Stimulated activated CD4-positive, alpha-beta T cell treated with anti-CD3 and anti-CD28 coated beads, Interleukin-1b, Interleukin-23, amount 100 ng/mL, for 48 hours (primary cell): ENCODE measurements at places on chromosomes 1 and 21.

DNA sequence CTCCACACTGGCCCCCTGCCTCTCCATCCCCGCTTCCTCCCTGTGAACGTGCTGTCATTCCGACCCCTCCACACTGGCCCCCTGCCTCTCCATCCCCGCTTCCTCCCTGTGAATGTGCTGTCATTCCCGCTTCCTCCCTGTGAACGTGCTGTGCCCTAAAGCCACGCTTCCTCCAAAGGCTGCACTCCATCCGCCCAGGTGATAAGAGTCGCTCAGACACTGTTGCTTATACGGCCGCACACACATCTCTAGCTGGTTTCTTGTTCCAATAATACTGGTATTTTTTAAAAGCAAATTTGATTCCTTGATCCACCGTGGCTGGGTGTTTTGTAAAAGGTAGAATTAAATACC is 39.3 kb upstream of the TSPEAR start:
- no peak for DNase-seq

DNA sequence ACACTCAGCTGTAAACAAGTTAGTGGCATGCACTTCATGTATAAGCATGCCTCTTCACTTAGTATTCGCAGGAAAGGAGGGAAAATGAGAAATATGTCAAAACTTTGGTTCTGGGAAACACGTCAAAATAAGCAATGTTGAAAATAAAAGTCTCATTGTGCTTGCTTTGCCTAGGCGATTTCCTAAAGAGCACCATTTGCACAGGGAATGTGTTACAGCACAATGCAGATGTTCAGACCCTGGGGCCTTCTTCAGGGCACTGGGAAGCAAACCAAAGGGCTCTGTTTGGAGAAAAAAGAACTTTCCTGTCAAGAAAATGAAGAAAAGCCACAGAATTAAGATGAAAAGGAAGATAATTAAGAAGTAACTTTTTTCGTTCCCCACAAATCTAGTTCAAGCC is 98.6 kb upstream of the PLD5 start:
- no peak for DNase-seq

DNA sequence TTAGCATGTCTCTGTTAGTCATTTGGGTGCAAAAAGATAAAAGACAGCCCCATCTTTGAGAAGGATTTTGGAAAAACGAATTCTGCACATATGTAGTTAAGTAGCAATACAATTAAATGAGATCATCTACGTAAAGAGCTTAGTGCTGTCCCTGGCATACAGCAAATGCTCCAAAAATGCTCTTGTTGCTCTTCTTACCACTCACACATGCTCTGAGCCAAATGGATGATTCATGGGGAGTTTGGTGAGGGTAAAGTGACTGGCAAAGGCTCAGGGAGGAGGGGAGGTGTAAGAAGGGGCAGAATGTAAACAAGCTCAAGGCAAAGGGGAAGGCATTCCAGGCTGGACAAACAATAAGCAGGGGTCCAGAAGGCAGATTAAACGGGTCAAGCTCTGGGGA is 191.9 kb downstream of the AK5 start:
- DNase-seq, result no peak

- no peak for DNase-seq
Measured at GRCh38 chr1:23291706-23292105, 52.4 kb downstream of the HNRNPR start.

- DNase-seq, result no peak
Measured at GRCh38 chr1:92820024-92820423, 11.8 kb upstream of the RPL5 start.

DNA sequence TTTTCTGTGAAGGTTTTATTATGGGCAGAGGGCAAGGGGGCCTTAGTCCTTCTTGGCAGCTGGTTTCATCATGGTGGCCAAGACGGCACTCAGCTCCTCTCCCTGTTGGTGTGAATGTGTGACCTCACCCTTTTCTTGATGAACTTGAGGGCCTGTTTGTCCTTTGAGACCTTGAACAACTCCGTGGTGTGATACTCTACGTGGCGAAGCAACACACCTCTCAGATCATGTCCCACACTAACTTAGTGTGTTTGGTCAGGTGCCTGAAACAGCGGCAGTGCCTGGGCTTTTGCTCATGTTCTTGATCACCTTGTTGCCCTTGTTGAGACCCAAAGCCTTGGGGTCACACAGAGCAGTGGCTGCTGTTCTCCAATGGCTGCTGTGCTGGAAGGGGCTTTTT is 13.4 kb downstream of the L1TD1 start:
- DNase-seq, result no peak

DNA sequence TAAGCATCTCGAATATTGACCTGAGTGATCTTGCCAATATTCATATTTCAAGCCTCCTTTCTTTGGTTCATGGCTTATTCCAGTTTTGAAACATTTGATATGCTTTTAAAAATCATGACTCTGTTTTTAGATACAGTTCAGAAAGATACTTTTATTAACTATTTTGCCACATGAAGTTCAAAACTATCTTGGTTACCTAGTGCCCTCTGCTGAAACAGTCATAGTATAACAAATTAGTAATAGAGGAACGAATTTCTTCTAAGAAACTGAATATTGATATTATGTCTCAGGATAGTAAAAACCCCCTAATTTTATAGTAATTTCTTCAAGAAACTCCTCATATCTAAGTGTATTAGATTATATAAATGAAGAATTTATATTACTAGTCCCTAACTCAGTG is 52.6 kb upstream of the RC3H1 start:
- DNase-seq, result no peak

DNA sequence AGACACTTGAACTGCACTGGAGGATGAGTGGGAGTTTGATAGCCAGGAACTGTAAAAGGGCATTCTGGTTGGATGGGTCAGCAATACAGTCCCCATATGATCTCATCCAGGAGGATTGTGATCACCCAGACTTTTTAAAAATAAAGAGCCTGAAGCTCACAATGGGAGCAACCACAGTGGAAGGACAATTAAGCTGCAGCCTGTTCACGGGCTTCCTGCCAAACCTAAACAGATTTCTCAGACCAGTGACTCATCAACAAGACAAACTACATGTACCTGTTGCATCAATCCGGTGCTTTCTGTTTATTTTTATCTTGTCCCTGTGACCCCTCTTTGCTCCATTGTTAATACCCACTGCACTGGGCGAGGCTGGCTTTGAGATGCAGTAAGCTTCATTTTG is 52.3 kb downstream of the PAPPA2 start:
- DNase-seq, result no peak

DNA sequence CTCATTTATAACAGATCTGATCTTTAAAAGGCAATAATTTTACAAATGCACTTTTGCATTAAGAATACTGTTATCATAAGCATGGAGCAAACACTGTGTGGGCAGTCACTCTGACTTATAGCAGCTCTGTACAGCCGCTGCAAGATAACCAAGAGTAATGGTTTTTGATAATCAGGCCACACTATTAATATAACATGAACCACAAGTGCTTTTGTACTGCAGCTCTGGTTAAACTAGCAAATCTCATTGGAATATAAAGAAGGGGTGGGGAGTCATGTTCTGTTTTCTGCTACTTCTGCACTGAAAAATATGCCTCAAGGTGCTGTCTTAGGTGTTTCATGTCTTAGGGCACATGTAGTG is 357.4 kb downstream of the LMO4 start:
- no peak for DNase-seq

- no peak for DNase-seq
Measured at GRCh38 chr1:228905701-228906101, 170.4 kb downstream of the RHOU start.

GRCh38 chr1:197284966-197285365 is 16.9 kb downstream of the CRB1 start:
- no peak for DNase-seq

DNA sequence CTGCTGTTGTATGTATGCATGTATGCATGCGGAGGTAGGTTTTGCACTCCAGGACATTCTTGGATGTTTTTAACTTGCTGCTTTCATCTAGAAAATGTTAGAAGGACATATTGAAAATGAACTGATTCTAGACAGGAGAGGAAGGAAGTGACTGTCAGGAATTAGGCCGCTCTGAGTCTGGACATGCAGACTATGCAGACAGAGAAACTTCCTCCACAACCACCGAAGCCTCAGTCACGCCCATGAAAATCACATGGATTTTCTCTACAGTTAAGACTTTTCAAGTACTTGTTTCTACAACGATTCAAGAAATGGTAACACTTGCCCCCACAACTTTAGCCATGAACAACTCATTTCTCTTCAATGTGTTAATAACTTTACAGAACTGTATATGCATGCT is 211.1 kb downstream of the SMYD3 start:
- no peak for DNase-seq

GRCh38 chr1:206002871-206003801 is at the start of gene RAB7B:
RAB7B (minus strand) TSS chr1:206003395; CDS start chr1:205994135, 9,260 bp downstream.
- no peak for DNase-seq

DNA sequence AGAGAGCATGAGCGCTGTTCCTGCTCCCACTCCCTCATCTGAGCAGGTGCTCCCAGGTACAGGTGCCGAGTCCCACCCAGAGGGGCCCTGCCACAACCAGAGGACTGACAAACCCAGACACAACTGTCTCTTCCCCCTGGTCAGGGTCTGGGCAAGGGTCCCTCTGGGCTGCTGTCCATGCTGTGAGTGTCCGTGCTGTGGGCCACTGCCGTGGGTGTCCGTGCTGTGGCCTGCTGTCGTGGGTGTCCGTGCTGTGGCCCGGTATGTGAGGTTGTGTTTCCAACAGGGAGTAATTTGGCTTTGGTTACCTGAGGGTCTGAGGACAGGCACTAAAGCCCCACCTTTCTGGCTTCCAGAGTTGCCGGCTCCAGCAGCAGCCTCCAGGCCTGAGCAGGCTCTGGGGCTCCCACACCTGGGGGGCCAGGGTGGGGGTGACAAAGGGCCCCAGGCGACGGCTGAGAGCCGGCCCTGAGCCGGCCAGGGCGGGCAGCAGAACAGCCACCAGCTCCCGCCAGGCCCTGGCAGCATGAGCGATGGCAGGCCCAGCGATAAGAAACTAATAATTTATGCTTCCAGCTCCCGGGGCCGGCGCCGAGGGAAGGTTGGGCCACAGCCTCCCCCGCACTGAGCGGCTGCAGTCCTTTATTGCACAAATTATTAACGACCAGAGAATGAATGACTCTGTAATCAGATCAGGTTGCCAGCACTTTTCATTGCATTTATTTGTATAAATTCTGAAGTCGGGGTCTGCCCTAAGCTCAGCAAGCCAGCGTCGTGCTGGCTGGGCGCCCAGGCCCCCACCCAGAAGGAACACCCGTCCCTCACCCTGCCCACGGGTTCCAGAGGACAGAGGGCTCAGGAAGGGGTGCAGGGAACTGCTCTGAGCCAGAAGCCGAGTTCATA is 7.3 kb upstream of the SAMD11 start:
- DNase-seq, result no peak

- no peak for DNase-seq
Measured at GRCh38 chr1:41371630-41372599, 10.7 kb downstream of the FOXO6 start.

- peak; percentile 33 for DNase-seq
Measured at GRCh38 chr1:54409156-54410142, 3.3 kb upstream of the SSBP3 start.

DNA sequence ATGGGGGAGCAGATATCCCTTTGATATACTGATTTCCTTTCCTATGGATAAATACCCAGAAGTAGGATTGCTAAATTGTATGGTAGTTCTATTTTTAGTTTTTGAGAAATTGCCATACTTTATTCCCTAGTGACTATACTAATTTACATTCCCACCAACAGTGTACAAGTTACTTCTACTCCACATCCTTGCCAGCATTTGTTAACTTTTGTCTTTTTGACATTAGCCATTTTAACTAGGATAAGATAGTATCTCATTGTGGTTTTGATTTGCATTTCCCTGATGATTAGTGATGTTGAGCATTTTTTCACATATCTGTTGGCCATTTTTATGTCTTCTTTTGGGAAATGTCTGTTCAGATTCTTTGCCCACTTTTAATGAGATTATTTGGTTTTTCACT is 620.6 kb upstream of the CAMK1G start:
- no peak for DNase-seq

- DNase-seq, result no peak
Measured at GRCh38 chr21:44616591-44616926, 4.7 kb downstream of the KRTAP10-8 start.

- no peak for DNase-seq
Measured at GRCh38 chr1:161070761-161071160, 1.1 kb upstream of the ARHGAP30 start.

DNA sequence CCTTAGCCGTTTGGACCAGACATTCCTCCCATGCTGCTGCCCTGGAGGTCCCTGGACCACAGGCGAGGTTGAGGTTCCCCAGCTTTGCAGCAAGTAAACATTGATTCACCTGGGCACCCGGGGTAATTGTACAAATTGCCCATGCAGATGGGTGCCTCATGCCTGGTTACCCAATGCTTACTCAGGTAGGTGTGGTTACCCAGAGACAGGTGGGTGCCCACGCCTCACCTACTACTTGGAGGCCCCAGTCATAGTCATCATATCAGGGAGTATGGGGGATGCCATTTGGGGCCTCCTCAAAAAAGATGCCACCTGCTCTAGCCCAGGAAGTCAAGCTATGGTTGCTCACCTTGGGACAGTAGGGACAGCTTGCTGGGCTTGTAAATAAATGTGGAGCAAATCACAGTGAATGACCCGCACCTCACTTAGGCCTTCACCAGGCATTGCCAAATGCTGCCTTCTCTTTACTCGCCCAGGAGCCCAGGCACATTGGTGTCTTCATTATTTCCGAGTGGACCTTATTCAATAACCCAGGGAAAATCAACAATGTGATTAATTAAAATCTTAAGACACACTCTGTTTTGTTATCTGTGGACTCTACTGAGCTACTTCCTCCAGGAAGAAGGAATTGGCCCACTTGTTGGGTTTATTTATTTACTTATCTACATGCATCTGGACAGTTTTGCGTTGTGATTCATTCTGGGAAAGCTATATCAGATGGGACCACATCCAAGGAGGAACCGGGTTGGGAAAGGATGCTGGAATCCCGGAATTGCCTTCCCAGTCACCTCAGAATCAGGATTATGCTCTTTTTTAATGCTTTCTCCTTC is 35.6 kb upstream of the GRHL3 start:
- DNase-seq, result no peak

- no peak for DNase-seq
Measured at GRCh38 chr1:42753070-42753469, 13.0 kb upstream of the CLDN19 start.

DNA sequence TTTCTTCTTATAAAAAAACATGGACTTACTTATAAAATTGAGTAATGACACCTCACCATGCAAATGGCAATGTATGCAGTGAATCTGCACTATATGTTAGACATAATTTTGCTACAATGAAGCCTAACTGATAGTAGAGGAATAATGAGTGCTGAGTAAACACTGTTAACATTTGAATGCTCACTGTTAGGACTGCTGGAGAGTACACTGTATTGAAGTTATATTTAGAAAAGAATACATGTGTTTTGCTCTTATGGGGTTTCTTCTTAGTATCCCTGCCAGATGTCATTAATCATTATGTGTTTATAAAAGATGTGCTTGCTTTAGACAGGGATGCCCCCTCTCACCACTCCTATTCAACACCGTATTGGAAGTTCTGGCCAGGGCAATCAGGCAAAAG is 111.1 kb upstream of the ZP4 start:
- no peak for DNase-seq

DNA sequence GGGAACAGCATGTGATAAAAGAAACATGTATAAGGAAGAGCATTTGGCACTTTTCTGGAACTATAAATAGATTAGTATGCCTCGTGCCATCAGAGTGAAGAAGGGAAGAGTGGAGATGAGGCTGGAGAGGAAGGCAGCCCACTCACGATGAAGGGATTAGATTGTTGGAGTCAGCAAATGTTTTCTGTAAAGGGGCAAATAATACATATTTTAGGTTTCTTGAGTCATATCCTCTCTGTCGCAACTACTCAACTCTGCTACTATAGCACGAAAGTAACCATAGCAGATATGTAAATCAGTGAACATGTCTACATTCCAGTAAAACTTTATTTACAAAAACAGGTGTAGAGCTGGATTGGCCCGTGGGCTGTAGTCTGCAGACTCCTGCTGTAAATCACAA is 147.8 kb downstream of the TENT5C start:
- no peak for DNase-seq
